ENCODE measurements at places on chromosomes 2 and 18.
A peak's percentile ranks its signal among the peaks of the same experiment; 100 is the strongest.

DNA sequence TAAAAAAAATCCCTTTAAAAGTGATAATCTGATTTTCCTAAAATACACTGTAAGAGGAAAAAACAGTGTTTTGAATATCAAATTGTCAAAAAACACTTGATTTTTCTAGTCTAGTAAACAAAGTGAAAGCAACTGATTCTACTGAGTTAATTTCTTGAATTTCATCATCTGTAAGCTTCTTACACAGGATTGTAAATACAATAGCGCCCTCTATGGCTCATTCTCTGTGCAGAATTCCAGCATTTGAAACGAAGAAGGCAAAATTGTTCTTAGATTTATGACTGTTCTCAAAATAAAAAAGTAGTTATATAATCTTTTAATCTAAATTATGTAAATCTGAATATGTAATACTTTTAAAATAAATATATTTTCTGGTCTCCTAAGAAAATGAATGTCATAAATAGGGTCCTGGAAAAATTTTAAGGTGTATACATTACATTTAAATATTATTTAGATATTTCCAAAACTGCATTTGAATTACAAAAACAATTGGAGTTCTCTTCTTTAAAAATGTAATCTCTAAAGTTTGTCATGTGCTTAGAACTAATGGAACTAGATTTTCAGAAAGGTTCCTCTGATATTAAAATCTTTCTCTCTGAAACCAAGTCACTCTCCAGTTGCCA is 176.9 kb upstream of the MC4R start:
- DNase-seq = peak; percentile 85

GRCh38 chr18:35789543-35789942 is 182.9 kb upstream of the RMP24 start:
- no peak for DNase-seq

- DNase-seq = no peak
Measured at GRCh38 chr2:167733747-167734146, 513.6 kb downstream of the STK39 start.

- no peak for DNase-seq
Measured at GRCh38 chr2:11022591-11023273, 111.0 kb downstream of the KCNF1 start.

DNA sequence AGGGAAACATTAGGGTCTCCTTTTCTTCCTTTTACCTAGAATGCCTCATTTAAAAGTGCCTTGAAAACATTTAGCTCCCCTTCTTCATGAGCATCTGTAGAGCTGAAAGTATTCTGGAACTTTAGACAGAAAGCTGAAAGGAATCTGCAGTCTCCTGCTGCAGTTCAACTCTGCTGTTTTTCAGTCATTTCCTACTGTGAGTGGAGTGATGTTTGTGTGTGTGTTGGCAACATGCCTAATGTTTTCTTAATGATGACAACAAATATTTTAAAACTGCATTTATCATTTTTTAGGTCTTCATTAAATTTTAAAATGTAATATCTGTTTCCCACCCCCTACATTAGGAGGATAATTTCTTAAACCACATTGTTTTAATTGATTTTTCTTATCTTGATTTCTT is 66.6 kb downstream of the TWSG1 start:
- DNase-seq = peak; percentile 11

GRCh38 chr2:101515477-101515876 is 40.6 kb upstream of the RFX8 start:
- DNase-seq = peak; percentile 66

GRCh38 chr18:53253789-53254188 is 913.8 kb downstream of the DCC start:
- no peak for DNase-seq

DNA sequence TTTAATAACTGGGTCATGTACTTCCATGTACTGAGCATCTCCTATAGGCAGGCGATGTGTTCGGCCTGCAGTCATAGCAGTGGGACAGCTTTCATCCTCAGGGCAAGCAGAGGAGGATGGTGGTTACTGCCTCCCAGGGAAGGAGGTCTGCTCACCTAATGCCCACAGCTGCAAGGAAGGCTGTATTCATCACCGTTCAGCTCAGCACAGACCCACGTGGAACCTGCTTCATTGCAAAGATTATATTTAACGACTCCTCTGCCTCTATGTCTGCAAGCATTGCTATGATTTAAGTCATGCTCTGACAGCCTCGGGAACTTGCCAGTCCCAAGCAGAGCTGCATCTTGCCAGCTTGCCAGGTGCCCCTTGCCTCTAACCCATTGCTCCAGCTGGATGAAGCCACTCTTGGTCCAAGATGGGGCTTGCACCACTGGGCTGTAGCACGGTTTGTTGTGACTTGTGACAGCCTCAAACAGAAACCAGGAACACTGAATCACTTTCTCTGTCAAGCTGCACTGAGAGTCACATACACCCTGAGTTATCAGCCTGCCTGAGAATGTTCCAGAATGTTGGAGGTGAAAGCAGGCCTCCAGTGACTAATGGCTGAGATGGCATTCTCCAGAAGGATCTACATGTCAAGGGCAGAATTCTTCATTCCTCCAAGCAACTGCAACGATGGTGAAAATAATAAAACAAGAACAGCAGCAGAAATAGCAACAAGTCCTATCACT is 651.1 kb upstream of the ID2 start:
- no peak for DNase-seq

DNA sequence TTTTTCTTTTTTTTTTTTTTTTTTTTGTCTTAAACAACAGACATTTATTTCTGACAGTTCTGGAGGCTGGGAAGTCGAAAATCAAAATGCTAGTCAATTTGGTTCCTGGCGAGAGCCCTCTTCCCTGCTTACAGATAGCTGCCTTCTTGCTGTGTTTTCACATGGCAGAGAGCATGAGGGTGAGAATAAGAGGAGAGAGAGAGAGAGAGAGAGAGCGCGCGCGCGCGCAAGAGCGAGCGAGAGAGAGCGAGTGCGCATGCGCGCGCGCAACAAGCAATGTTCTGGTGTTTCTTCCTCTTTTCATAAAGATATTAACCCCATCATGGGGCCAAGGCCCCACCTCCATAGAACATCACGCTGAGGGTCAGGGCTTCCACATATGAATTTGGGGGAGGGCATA is 20.9 kb downstream of the MTCL1 start:
- no peak for DNase-seq

GRCh38 chr2:219084791-219085190 is 24.1 kb upstream of the IHH start:
- no peak for DNase-seq

DNA sequence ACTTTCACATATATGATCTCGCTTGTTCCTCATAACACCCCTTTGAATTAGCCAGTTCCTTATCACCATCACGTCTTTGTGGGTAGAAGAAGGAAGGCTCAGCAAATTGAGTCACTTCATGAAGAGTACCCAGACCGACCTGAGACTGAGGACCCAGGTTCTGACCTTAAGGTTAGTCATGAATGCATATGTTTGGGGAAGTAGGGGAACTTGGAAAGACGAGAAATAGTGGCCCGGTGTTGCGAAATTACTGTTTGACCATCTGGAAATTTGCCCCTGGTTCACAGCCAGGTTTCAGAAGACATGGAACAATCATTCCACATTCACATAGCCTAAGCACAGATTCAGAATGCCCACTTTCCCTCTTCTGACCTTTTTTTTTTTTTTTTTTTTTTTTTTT is 59.8 kb downstream of the MEIS1 start:
- DNase-seq = peak; percentile 92

- peak; percentile 96 for DNase-seq
Measured at GRCh38 chr2:174023591-174024523, 58.7 kb upstream of the SP3 start.

DNA sequence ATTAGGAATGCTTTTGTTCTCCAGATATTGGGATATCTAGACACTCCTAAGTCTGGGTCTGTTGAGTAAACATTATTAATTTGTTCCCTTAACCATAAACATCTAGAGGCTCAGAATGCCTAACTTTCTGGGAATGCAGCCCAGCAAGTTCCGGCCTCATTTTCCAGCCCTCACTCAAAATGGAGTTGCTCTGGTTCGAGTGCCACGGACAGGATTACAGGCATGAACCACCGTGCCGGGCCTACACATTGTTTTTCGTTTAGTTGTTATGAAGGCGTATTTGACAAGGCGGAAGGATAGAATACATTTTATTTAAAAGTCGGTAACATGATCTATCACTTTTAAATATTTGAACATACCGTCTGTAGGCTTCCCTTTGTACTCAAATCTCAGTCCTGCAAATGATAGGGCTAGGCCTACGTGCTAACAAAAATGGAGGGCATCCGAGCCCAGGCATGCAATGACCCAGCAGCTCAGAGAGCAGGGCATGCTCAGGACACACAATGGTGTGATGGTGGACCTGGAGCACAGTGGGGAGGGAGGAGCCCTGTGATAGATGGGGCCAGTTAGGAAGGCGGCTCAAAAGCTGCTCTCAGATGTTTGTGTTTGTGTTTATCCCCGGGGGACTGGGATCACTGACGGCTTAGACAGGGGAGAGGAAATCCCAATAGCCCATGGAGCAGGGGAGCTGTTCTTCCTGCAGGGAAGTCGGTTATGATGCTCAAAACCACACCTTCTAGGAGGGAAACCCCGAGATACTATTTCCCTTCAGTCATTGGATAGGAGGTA is 2.9 kb upstream of the SCYGR1 start:
- DNase-seq = no peak

- DNase-seq = no peak
Measured at GRCh38 chr2:11437602-11438001, 28.4 kb downstream of the E2F6 start.

DNA sequence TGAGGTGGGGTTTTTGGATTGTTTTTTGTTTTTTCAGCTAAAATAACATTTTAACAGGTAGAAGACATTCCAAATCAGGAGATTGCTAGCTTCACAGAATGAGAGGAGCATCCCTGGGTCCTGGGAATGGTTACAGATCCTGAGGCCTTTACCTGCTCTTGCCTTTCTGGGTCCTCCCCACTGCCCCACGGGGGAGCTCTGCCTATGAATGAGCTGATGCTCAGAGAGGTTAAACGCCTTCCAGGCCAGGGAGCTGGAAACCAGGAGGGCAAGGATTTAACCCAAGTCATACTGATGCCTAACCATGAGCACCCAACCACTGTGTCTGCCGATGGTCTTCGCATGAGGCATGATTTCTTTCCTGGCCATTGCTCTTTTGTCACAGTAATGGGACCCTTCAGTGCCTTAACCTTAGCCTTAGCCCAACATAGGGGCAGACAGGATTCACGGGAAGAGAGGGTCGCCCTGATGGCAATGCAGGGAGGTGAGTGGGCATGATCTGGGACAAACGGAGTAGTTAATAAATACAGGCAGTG is 16.1 kb downstream of the MOCOS start:
- no peak for DNase-seq

DNA sequence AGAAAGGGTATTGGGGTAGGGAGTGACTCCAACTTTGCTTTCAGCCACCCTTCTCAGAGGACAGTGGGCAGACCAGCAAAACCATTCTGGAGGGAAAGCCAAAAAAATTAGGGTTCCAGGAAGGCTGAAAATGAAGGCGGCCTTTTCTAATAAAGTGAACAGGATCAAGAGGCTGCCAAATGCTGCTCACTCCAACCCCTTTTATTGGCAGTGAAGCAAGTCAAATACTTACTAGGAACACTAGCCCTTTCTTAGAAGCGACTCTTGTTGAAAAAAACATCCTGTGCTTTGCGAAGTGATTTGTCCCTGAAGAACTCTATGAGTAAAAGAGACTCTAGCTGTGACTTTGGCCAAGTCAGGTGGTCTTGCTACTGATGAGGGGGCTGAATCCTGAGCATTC is 83.6 kb upstream of the CYP1B1 start:
- no peak for DNase-seq

GRCh38 chr2:234330902-234331301 is 166.0 kb downstream of the ARL4C start:
- no peak for DNase-seq

GRCh38 chr2:45439788-45440773 is 171.0 kb downstream of the SRBD1 start:
- DNase-seq = peak; percentile 43

GRCh38 chr2:102592601-102593000 is 26.8 kb upstream of the SLC9A2 start:
- peak; percentile 48 for DNase-seq

GRCh38 chr18:78801011-78801410 is 178.6 kb upstream of the SALL3 start:
- no peak for DNase-seq

GRCh38 chr2:85409845-85410583 is at the start of gene CAPG:
CAPG (minus strand) TSS chr2:85410366; CDS start chr2:85402145, 8,221 bp downstream.
- DNase-seq = no peak

DNA sequence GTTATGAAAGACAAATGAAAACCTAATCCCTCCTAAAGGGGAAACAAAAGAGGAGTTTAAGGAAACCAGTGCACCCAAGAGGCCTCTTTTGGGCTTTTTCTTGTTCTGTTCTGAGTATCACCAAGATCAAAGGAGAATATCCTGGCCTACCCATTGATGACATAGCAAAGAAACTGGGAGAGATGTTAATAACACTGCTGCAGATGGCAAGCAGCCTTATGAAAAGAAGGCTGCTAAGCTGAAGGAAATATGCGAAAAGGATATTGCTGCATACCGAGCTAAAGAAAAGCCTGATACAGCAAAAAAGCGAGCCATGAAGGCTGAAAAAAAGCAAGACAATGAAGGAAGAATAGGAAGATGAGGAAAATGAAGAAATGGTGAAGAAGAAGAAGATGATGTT is 23.6 kb upstream of the STAT4 start:
- DNase-seq = no peak

DNA sequence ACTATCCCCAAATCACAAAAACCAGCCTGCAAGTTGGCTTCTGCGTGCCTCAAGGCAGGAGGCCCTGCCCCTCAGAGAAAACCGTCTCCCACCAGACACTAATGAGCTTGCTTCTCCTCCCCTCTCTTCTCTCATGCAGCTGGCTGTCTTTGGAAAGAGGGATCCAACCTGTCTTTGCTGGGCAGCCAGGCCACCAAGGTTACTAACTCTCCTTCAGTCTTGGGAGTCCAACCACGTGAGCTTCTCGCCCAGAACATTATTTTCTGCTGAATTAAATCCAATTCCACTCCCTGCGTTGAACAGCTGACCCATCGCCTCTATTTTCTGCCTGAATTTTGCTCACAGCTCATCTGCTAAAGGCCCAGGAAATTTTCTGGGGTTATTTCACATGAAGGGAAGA is 291.3 kb upstream of the NCKAP5 start:
- DNase-seq = no peak

DNA sequence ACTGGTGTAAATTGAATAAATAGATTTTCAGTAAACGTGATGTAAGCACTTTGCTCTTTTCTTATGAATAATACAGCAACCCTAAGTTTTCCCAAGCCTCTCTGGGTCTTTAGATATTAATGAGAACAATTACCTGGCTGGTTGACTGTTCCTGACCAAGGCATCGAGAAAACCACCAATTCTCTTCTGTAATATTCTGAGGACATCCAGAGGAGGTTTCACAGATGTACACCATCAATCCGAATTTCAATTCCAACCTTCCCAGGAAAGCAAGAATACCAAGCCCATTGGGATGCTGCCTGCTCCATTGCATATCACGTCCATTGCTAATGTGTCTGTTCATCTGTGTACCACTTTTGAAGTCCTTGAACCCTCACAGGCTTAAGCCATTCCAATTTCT is 571.8 kb downstream of the NUP35 start:
- DNase-seq = no peak

DNA sequence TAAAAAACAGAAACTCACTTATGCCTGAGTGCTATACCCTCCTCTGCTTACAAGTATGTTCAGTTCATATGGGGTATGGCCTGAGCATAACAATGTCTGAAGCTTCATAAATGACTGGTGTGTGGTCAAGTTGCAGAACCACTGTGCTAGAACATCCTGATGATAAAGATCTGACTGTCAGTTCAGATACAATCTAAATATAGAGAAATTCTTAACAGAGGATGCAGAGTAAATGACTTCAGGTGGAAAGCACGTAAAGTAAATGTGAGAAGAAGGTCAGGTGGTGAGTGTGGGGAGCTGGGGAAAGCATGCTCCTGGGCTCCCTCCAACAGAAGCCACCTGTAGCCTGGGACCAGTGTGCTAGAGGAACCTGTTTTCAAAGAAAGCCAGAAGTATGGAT is 926.2 kb downstream of the TSN start:
- no peak for DNase-seq
